ENCODE measurements at places on chromosomes 13 and 19. TPM values are rescaled to one million over a fixed set of nuclear protein-coding genes. Genes with fewer than 3 reads are reported as not detected.

GRCh38 chr19:31545777-31546176 lies 196.5 kb upstream of the TSHZ3 start:
- DNase-seq: no peak

DNA sequence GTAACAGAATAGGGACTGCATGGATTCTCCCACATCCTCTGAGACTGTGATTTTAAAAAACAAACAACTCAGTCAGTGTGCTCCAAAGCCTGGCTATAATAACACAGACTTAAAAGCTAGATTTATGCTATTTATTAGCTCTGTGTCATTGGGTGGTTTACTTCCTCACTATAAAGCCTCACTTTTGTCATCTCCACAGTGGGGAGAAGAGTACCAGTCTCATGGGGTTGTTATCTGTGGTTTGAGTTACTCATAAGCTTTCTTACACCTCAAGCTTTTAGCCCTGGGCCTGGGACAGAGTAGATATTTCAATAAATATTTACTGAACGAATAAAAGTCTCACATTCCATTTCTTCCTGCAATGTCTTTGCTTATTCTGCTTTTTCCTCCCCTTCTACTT lies 5.3 kb downstream of the RNASEH2B start:
- no peak for DNase-seq

GRCh38 chr19:1618157-1619093 lies 13.2 kb upstream of the UQCR11 start:
- DNase-seq: no peak

DNA sequence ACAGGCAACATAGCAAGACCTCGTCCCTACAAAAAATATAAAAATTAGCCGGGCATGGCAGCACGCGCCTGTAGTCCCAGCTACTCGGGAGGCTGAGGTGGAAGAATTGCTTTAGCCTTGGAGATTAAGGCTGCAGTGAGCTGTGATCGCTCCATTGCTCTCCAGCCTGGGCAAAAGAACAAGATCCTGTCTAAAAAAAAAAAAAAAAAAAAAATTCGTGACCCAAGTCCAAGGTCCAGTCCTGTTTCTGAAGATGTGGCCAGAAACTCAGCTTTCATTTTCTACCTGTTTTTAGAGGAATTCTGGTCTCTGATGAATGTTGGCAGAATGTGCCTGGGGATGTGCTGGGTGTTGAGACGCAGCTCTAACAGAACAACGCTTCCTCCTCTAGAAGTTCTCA lies 1.9 kb upstream of the PGPEP1 start:
- DNase-seq: no peak

DNA sequence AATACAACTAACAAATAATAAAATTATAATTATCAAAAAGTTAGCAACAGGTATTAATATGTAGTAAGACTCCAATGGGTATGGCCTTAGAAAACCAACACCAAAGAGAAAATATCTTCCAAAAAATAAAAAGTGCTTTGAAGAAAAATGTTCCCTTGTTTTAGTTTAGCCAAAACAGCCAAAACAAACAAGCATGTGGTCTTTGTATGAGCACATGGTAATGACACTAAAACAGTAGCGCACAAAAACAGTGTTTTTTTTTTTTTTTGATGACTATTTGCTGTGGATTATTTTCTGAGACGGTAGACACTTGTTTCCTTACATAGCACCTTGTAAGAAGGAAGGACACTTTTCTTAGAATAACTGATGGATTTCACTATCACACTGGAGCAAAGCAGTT lies 459.3 kb downstream of the ITGBL1 start:
- no peak for DNase-seq

DNA sequence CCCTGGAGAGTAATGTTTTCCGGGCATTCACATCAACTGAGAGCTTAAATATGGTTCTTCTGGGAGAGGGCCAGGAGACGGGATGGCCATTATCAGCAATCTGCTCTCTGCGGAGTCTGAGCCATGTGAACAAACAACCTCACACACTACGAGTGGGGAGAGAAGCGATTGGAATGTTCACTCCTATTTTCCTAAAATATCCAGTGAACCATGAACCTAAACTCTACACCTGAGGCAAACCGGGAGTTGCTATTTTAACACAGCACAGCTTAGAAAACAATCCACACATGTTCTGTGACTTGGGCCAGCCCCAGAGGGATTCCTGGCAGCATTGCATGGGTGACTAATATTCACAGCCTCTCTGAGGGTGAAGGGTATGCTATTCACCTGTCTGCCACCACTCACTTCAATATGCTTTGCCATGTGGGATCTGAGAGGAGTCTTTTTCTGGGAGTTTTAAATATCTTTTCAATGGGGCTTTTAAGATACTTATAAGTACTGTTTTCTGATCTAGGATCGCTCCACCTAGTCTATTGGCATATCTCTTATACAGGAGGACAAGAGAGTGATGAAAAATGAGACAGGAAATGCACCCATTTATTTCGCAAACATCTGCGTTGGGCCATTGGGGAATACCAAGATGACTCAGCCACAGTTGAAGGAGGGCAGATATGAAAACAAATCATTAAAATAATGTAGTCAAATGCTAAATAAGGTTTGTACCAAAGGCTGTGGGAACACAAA lies 72.6 kb upstream of the SERP2 start:
- DNase-seq: no peak

DNA sequence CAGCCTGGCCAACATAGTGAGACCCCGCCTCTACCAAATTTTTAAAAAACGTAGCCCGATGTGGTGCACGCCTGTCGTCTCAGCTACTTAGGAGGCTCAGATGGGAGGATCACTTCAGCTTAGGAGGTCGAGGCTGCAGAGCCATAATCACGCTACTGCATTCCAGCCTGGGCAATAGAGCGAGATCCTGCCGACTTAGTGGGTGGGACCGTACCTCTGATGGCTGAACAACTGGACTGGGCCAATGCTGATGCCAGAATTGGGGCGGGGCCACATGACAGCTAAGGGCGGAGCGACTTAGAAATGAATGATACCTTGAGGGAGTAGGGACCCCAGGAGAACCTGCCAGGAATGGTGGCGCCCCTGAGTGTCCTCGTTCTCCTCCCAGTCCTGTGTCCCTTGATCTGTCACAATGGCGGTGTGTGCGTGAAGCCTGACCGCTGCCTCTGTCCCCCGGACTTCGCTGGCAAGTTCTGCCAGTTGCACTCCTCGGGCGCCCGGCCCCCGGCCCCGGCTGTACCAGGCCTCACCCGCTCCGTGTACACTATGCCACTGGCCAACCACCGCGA lies 3.6 kb downstream of the LTBP4 start:
- DNase-seq: no peak

- DNase-seq: no peak
These were observed 13.6 kb upstream of the FCHO1 start for GRCh38 chr19:17737690-17738153.

- no peak for DNase-seq
These were observed 14.5 kb downstream of the IPO5 start for GRCh38 chr13:97967948-97968347.

DNA sequence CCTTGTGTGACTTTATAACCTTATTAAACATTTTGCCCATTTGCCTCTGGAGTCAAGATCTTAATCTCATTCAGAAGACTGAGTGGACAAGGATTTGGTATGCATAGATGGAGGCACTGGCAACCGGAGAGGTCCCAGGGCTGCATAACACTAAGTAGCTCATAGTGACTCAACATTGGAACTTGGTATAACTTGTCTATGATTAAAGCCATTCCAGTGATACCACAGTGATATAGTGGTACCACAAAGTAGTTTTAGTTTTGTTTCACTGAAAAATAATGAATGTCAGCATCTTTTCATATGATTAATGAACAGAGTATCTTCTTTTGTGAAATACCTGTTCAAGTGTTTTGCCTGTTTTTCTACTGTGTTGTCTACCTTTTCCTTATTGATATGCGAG lies 26.4 kb downstream of the CDK8 start:
- no peak for DNase-seq

DNA sequence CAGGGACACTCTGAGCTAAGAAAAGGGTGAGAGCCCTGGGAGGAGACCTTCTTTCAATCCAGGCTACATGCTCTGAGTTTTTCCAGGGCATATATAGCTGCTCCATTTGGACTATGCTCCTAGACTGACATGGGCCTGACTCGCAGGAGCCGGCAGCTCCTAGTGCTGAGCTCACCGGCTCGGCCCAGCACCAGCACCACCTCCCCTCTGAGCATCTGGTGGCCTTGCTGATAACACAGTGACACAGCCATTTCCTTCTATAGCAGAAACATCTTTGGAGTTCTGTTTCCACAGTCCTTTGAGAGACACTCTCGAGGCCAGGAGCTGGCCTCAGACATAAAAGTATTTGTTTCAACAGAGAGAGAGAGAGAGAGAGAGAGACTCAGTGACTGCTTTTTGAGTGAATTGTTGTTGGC lies 184.9 kb downstream of the TM9SF2 start:
- no peak for DNase-seq

DNA sequence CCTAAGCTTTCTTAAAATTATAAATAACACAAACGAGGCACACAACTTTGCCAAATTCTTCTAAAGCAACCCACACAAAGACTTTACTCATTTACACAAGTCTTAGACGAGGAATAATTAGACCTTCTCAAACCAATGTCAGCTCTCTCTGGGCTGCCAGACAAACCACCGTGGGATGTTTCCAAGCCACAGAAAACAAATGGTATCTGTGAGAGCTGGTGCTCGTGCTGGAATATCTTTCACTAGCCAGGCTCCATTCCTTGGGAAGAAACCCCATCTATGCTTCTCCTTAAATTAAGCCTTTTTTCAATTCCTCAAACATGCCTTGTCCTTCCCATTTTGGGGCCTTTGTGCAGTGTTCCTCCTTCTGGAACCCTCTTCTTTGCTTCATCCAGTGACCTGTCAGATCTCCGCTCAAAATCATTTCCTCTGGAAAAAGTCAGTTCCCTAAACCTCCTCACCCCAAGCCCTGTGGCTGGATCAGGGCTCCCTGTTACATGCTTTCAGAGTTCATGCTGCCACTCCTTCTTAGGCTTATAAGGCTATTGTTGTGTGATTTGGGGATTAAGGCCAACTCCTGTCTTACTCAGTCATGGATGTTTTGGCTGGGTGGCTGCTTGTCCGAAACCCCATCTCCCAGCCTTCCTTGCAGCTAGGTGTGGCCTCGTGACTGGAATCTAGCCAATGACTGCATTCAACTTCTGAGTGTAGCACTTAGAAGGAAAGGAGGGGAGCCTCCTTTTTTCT lies 64.2 kb upstream of the GTF2F2 start:
- no peak for DNase-seq

- no peak for DNase-seq
These were observed 628.0 kb upstream of the MIR17HG start for GRCh38 chr13:90719461-90719860.

- no peak for DNase-seq
These were observed 4.7 kb upstream of the RSPH6A start for GRCh38 chr19:45819769-45820168.

DNA sequence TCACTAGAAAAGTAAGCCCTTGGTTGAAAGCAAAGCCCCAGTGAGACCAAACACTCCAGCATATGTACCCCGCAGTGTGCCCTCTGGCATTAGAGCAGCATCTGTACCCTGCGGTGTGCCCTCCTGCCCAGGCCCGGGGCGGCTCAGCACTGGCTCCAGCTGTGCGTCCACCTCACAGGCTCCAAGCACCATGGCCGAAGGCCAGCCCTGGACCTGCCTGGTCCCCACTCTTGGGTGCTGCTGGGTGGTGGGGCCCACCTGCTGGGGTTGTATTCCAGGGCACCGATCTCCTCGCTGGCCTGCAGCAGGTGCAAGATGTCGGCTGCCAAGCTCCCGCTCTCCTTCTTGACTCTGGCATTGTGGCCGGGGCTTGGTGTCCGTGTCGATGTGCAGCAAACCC lies 230.2 kb downstream of the TUBA3C start:
- DNase-seq: no peak

DNA sequence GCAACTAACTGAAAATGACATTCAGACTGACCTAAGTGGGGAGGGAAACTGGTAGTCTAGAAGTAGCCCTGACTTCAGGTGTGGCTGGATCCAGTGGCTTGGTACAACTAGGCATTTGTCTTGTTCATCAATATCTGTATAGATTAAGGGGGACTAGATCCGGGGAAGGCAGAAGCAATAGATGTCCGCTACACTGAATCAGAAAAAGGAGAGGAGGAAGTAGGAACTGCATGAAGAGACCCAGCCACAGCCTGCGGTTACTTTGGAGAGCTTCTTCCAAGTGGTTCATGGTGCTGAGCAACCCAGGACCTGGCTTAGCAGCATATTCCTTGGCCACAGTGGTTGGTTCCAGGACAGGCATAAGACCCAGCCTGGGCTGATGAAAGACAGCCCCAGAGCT lies 9.9 kb upstream of the PRODH2 start:
- DNase-seq: no peak

DNA sequence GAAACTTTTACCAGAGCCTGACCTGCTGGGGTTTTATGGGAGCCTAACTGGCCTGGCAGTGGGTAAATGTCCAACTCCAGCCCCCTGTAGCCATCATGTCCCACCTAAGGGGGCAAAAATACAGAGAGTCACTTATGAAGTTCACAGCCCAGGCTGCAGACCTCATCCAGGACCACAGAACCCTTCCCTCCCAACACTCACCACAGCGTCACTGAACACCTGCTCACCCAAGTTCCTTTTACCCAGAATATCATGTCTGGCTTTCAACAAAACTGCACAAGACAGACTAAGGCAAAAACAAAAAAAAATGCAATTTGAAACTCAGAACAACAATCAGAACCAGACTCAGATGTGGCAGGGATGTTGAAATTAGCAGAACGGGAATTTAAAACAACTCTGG lies 6.4 kb downstream of the CEACAM3 start:
- DNase-seq: no peak

DNA sequence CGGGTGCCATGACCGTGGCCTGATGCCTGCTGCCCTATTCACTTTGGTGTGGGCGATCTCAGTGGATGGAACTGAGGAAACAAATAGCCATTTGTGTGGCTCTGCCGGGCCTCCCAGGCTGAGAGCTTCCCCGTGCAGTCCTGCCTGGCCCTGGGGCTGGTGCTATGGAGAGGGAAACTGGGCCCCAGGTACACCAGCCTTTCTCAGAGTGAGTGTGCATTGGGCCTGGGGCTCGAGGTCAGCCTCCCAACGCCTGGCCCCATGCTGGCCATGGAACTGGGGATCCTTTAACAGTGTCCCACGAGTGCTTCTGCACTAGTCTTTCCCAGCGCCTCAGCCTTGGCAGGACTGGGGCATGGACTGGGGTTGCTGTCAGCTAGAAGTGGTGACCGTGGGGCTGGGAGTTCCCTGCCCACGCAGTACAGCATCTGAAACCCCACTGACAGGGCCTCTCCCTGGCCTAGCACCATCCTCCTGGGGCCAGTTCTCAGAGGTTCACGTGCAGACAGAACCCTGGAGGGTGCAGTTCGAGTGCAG lies 10.5 kb downstream of the PLEKHF1 start:
- DNase-seq: no peak

Gene AZU1
- 6.4 TPM for total RNA-seq

Gene ZNF790
- total RNA-seq: 12.4 TPM

Gene ZNF99
- total RNA-seq: not detected

Gene C3
- 35.3 TPM for total RNA-seq

Gene DAND5
- 0.16 TPM for total RNA-seq

Gene TTC9B
- total RNA-seq: not detected

Gene PLIN4
- 0.25 TPM for total RNA-seq

Gene TMEM255B
- 1.7 TPM for total RNA-seq

Gene ZNF497
- 6.9 TPM for total RNA-seq

Gene CHST8
- 26.0 TPM for total RNA-seq

Gene LMTK3
- total RNA-seq: 20.4 TPM

Gene CCDC8
- 51.7 TPM for total RNA-seq

Gene PSG11
- not detected for total RNA-seq

Gene ZNF317
- total RNA-seq: 44.9 TPM

All from mesothelial cell of epicardium (in vitro differentiated cells).